ENCODE measurements at places on chromosomes 3 and 15.

- DNase-seq = no peak
Measured at GRCh38 chr15:100334905-100335304, 6.9 kb downstream of the ADAMTS17 start.

- no peak for DNase-seq
Measured at GRCh38 chr3:175879417-175879816, 1020.3 kb downstream of the NAALADL2 start.

DNA sequence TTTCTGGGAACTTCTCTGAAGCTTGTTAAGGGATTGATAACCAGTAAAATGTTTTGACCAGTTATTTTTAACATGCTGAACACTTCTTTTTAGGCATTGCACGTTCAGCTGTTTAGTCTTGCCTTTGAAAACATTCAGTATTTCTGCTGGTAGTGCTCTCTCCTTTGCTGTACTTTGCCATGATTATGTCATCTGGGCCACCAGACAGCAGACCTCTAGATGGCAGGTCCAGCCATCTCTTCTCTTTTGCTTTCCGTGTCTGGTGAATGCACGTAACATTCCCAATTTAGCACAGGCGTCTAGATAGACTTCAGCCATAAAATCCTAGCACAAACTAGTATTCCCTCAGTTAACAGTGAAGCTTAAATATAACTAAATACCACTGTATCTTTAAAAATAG lies 57.8 kb downstream of the RAB7A start:
- DNase-seq = no peak

GRCh38 chr15:62894322-62895085 lies 148.0 kb upstream of the TPM1 start:
- DNase-seq = no peak

GRCh38 chr15:74768771-74769342 lies 13.0 kb upstream of the CSK start:
- peak; percentile 62 for DNase-seq

DNA sequence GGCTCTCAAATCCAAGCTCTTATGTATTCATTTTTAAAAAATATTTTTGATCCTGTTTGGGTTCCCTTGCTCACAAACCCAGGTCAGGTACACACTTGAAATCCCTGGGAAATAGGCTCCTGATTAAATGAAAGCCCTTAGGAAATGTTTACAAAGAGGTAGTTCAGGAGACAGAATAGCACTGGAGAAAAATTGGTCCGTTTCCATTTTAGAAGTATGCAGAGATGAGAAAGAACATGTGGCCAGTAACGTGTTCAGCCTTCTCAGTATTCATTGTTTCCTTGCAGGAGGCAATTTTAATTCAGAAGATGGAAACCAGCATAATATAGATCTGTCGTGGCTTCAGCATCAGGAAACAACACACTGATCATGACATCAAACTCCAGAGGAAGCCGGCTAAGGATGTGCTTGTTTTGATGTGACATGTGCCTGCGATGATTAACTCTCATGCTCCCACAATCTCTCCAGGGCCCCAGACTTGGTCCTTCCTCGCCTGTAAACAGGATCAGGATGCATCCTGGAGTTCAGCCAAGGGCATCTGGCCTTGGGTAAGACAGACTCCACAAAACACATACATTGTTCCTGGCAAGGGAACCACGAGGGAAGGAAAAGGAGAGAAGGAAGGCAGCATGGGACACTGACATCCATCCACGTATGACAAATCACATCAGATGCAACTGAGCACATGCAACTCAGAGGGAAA lies 350.5 kb upstream of the THBS1 start:
- no peak for DNase-seq

DNA sequence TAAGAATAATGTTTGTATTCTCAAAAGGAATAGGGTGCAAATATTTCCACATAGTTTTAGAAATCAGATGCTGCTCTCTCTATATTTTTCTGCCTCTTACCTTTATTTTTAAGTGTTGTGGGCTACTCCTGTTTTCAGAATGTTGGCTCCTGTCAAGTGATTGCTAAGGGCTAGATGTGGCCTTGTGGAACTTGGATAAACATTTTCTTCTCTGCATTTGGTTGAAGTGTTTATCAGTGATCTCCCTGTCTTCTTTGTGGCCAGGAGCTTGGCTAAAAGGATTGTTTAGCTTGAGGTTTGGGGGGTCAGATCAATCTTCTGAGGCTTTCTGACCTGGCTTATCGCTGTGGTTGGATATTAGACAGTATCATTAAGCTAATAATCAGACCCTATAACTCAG lies 112.6 kb downstream of the TCF12 start:
- DNase-seq = no peak

- DNase-seq = no peak
Measured at GRCh38 chr3:159074756-159075701, 273.2 kb downstream of the MFSD1 start.

DNA sequence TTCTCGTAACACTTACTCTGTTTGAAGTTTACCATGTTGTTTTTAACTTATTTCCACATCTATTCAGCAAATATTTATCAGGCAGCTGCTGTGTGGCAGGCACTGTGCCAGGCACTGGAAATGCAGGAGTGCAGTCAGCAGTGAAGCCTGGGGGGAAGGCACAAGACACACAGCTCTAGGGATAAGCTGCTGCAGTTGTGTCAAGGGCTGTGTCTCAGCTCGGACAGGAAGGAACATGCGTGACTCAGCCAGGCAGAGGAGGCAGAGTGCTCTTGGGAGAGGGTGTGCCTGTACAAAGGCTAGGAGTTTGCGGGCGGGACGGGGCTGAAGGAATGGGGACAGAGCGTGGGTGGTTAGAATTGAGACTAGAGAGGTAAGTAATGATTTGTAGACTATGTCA lies 24.7 kb downstream of the LYSMD4 start:
- no peak for DNase-seq

- no peak for DNase-seq
Measured at GRCh38 chr15:40226736-40227135, 12.1 kb upstream of the PAK6 start.

DNA sequence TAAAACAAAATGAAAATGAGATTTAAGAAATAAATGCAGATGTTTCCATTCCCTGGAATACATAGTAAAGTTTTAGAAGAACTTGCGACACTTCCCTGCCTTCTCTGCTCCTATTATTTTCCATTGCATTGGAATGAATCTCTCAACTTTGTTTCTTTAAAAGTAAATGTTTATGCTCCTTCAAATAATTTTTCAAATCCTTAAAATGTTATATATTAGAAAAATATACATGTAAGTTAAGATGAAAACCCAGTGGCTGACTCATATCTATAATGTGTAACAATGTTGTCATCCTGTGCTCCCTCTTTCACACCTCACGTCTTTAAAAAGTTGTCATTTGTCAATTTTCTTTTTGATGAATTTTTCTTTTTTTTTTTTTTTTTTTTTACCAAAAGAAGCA lies 3.6 kb downstream of the RBMS3 start:
- DNase-seq = no peak

GRCh38 chr3:112362221-112362620 lies 29.3 kb downstream of the CD200 start:
- DNase-seq = no peak

Measured in hippocampal formation (tissue), 2 donors.